NCI-H2081 (cell line): ENCODE measurements at places on chromosomes 2 and 18.
A peak's percentile ranks its signal among the peaks of the same experiment; 100 is the strongest.

DNA sequence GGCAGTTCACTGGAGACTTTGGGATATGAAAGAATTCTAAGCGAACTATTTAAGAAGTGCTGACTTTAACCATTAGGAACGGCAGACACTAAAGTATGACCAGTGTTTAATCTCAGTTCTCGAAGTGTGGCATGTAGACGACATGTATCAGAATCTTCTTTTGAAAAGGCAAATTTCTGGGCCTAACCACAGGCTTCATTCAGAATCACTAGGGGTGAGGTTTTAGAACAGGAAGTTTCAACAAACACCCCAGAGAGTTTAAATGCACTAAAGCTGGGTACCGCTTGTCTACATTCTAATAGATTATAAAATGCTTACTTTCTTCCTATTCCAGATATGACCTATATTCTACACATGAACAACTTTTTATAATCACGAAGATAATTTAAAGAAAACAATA, 180.3 kb downstream of the ANKRD44 start:
- DNase-seq, result no peak

DNA sequence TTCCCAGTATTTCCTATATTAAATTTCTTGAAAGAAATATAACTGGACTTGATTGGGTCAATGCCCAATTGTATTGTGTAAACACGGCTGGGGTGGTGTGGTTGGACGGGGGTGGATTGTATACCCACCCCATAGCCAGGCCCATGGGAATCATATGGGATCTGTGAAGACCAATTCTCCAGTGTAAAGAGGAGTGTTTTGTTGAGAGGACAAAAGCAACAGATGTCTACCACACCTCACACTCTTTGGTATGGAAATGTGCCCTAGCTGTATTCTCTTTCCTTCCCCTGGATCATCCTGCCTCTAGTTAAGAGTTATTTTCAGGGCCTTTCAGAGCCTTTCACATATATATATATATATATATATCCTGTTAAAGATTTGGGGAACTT, 57.5 kb upstream of the TGIF1 start:
- no peak for DNase-seq

DNA sequence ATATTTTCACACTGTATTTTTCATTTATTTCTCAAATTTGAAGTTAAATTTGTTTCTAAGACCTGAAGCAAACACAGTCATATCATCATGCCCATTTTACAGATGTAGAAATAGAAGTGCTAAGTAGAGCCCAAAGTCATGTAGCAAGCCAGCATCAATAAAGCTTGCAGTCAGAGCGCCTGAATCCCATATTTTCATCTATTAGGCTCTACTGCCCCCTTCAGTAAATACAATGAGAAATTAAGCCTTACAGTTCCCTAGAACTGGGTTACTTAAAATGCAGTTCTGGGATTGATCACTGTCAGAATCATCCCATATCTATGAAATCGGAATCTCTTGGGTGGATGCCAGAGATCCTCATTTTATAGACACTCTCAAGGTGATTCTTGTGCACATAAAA, 419.9 kb downstream of the TGIF1 start:
- peak; percentile 53 for DNase-seq

DNA sequence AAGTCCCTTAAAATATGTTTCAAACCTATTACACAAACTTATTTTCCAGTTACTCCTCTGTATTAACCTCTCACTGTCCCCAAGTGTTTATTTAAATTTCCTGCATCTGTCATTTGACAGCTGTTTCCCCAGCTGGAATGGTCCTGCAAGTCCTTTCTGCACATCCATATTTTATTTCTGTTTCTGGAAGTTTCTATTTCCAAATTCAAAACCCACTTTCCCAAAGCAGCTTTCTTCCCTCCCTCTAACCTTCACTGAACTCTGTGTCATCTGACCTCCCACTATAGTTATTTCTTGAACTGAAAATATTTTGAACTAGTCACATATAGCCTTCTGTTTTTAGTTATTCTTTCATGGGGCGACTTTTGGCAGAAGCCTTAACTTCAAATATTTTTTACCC, 459.4 kb upstream of the MC4R start:
- DNase-seq, result no peak

DNA sequence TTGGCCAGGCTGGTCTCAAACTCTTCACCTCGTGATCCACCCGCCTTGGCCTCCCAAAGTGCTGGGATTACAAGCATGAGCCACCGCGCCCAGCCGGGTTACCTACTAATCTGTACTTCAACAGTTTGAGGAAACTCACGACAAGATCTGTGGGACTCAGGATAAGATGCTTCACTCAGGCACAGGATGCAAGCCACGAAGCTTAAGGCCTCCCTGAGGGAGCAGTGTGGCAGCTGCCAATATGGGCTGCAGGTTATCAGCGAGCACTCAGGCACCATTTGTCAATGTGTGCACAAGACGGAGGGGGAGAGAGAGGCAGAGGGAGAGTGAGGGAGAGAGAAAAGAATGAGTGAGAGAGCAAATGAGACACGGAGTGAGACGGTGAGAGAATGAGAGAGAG, 173.6 kb upstream of the RAB6C start:
- no peak for DNase-seq

GRCh38 chr2:216327447-216327935, 44.8 kb downstream of the MARCHF4 start:
- DNase-seq, result no peak

GRCh38 chr2:68385220-68385906, 20.3 kb downstream of the PLEK start:
- DNase-seq, result no peak

DNA sequence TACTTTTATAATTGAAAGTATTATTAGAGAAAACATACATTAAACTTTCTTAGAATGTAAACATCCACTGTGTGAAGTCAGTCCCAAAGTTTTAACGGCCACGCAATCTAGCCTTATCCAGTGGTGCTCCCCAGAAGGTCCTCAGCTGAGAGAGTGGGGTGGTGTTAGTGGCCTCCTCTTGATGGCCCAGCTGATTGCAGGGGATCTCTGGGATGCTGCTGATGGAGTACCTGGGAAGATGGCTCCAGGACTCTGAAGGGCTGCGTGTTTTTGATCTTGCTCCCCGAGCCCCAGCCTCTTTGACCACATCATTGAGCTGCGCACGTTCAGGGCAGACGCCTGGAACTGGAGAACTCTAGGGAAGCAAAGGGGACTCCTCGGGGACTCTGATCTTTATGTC, 181.4 kb downstream of the FAM210A start:
- no peak for DNase-seq

- no peak for DNase-seq
Observed at GRCh38 chr2:167783261-167784083, 463.9 kb downstream of the STK39 start.

GRCh38 chr18:79275992-79276391, 119.7 kb upstream of the NFATC1 start:
- DNase-seq, result no peak

DNA sequence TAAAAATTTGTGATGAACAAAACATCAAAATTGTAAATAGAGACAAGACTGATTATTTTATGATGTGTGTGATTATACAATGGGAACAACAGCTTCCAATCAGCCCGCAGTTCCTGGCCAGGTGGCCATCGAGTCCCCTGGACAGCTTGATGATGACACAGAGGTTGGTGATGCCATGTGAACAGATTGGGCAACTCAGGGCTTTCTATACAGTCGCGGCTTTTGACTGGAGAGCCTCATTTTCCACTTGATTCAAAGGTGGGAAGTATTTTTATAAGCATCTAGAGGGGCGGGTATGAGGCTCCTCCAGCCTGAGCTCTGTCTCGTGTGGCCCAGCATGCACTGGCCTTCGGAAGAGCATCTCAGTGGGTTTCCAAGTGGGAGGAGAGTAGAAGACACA, 14.9 kb upstream of the HPCAL1 start:
- DNase-seq, result no peak

GRCh38 chr2:205047273-205047839, 502.1 kb downstream of the PARD3B start:
- DNase-seq, result peak; percentile 48
